ENCODE measurements at places on chromosomes 6 and 20.

GRCh38 chr6:167750956-167751358, 75.8 kb upstream of the AFDN start:
- no peak for DNase-seq

GRCh38 chr6:122683989-122684651, 73.9 kb downstream of the PKIB start:
- no peak for DNase-seq

DNA sequence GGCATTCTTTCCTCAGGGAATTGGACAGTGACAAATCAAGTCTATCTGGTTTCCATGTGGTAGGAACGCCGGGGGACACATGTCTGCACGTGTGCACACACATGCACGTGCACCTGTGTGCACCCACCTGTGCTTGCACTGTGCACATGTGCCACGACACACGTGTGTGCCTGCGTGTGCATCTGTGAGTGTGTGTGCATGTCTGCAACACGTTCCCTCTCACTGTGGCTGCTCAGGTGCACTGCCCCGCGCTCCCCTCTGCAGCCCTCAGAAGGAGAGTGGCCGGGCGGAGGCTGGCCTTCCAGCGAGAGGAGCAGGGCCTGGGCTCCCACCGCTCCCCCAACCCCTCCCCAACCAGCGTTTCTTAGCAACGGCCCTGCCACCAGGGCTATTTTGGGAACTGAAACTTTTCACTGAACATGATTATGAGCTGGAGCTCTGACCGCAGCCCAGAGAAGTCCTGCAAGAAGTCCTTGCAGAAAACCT, 147.8 kb downstream of the PHACTR3 start:
- no peak for DNase-seq

DNA sequence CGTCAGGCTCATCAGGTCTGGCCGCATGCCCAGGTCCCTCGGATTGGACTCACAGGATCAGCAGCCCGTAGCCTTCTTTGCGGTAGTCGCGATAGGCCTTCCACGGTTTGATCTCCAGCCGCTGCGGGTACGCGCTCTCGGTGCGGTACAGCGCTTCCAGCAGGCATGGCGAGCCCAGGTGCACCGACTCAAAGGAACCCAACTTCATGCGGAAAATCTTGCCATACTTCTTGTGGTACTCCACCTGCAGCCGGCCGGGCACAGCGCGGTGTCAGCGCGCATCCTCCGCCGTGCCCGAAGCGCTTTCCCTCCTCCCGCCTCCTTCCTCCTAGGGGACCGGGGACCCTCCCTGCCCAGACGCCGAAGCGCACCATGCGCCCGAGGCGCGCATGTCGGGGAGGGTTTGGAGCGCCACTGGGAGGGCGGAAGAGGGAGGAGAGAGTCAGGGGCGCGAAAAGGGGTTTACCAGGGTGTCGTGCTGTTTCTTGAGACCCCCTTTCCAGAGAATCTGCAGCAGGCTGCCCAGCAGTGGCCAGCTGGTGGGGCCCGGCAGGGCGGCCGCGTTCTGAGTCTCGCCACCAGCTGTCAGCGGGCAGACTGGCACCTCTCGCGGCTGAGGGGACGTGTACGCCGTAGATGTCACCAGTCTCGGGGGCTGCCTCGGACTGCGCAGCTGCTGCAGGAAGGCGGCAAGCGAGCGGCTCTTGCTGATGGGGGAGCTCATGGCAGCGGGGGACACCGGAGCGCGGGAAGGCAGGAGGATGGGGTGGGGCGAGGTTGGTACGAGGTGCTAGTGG, 732 bp downstream of the CYP24A1 start:
- no peak for DNase-seq

DNA sequence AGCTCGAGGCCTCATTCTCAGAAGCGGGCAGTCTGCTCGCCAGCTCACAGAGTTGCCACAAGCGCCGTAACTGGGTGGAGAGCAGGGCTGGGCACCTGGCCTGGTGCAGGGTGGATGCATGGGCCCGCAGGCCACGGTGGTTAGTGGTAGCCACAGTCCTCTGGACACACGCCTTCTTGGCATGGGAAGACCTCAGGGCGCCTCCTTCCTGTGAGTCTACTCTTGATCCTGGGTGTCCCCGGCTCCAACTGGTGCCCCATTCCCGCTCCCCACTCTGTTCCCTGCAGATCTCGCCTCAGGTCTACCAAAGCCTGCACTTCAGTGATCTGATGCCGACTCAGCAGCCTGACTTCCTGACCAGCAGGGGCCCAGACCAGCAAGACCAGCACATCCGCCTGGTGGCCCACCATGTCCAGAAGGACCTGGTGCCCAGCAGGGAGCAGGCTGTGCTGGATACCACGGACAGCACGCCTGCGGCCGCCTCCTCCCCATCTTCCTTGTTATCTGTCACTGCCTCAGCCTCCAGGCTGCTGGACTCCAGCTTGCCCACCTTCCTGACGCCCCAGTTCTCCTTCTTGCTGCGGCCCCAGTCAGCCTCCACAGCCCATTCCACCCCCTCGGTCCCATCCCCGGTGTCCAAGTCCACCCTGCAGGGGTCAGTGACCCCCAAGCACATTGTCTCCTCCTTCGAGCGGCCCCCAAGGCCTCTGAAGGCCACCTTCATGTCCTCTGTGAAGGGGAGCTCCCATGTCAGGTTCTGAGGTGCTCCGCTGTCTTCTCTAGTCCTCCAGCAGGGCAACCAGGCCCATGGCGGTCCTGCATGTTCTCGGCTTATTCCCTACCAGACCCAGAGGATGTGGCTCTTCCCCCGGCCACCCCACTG, 43.1 kb downstream of the SUN5 start:
- DNase-seq: no peak

DNA sequence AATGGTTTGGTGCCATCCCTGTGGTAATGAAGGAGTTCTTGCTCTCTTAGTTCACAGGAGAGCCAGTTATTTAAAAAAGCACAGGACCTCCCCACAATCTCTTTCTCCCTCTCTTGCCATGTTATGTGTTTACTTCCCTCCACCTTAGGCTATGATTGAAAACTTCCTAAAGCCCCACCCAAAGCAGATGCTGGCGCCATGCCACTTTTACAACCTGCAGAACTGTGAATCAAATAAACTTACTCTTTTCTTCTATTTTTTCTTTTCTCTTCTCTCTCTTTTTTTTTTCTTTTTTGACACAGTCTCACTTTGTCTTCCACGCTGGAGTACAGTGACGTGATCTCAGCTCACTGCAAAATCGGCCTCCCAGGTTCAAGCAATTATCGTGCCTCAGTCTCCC, 508.4 kb upstream of the EPHA7 start:
- no peak for DNase-seq

GRCh38 chr6:151900256-151900655, 92.8 kb downstream of the ESR1 start:
- no peak for DNase-seq

DNA sequence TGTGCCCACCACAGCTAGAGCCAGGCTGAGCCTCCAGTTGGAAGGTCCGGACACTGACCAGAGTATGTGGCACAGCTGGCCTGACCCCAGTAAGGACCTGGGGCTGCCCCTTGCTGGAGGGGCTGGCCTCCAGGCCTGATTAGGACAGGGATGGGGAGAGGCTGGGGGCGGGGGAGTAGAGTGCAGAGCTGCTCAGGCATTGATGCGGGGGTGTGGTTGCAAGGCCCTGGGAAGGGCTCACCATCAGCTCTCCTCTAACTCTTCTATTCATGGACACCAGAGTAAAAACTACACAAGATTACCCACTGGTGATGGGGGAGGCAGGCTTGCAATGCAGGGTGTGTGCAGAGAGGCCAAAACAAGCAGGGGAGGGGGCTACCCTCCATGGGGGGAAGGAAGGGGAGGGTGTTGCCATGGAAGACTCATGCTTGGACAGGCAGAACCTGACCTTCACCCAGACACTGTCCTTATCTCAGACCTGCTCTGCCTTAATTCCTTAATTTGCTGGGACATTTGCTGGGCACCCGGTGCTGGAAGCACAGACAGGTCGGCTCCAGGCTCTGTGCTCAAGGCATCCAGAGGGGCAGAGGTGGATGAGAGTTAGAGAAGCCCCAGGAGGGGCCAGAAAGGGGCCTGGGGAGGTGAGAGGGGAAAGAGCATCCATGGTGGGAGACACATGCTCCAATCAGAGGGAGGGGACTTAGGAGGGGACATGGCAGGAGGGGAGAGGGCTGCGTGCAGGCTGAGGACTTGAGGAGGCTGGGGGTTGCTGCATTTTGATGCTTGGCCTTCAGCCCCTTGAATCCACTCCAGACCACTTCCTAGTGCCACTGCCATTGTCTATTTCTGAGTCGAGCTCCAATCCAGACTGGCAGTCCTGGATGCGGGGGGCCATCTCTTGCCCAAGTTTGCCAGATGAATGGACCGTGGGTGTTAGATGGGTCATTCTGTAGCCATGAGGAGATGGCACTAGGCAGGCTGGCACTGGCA, 7.6 kb upstream of the EMILIN3 start:
- DNase-seq: no peak

DNA sequence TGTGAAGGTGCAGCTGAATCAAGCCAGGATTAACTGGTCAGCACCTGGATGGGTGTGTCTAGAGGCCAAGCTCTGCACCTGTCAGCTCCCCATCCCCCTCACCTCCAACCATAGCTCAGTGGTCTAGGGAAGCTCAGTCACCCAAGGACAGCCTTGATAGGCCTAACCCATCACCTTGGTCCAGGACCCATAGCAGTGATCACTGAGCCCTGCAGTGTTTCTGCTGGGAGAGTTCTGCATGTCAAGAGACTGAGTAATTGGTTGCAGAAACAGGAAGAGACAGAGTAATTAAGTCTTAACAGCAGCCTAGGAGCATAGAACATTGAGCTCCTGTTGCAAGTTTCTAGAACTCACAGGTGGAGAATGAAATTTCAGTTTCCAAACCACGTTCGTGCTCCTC, 18.7 kb upstream of the RALGAPB start:
- DNase-seq: no peak

Measured in choroid plexus epithelial cell (primary cell).